Parietal lobe (tissue), 2 donors: ENCODE measurements at places on chromosomes 1 and 21. TPM values are rescaled to one million over a fixed set of nuclear protein-coding genes. Genes with fewer than 3 reads are reported as not detected.

Gene FAM151A
- not detected for total RNA-seq

Gene NUF2
- total RNA-seq: 8.8 TPM

Gene HAO2
- total RNA-seq: not detected

Gene LINGO4
- not detected for total RNA-seq

Gene OLFM3
- total RNA-seq: 18.5 TPM

Gene ANKRD45
- 21.3 TPM for total RNA-seq

Gene KLHL21
- 9.1 TPM for total RNA-seq
